Stimulated activated CD4-positive, alpha-beta T cell treated with anti-CD3 and anti-CD28 coated beads, Interleukin-12 subunit alpha, Interleukin-12 subunit beta, amount 100 ng/mL, for 48 hours (primary cell): ENCODE measurements at places on chromosomes 4 and X.

DNA sequence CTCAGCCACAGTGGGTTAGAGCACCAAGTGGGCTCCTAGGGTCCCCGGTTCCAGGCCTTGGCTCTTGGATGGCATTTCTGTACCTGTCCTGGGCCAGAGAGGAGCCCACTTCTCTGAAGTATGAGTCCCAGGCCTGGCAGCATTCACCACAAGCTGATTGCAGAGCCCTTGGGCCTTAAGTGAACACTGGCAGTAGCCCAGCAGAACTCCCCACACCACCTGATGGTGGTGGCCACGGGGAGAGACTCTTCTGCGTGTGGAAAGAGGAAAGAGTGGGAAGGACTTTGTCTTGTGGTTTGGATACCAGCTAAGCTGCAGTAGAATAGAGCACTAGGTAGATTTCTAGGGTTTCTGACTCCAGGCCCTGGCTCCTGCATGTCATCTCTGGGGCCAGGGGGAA lies 104.8 kb downstream of the DLG3 start:
- no peak for DNase-seq

DNA sequence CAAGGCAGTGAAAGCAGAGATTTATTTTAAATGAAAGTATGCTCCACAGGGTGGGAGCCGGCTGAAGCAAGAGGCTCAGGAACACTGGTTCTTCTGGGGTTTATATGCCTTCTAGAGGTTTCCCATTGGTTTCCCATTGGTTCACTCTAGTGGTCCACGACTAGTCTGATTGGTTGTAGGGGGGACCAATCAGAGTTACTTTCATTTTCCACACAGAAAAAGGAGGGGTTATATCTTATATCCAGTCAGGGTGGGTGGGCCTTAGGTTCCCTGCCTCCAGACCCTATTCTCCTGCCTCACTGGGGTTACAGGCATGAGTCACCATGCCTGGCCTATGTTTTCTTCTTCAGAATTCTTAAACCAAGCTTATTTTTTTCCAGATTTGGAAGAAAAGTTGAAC lies 101.6 kb downstream of the KLHL8 start:
- no peak for DNase-seq

- DNase-seq: no peak
Observed at GRCh38 chr4:4666187-4666586, 124.3 kb upstream of the STX18 start.

GRCh38 chr4:184248216-184248615 lies 30.5 kb upstream of the ENPP6 start:
- no peak for DNase-seq

DNA sequence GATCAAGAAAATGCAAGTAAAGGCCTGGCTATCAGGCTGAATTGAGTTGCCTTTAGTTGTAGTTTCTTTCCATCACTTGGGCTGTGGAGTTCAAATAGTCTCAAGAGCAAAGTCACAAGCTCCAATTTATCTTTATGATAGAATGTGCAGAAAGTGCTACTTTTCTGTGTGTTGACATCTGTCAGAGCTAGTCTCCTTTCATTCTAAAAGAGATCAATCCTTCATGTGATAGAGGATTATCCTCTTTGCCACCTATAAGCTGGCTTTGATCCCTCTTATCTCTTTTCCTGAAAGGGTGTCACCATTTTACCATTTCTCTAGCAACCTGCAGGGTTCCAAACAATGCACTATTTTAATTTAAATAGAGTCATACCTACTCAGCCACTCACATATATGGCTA lies 224.9 kb downstream of the TEX13A start:
- no peak for DNase-seq

DNA sequence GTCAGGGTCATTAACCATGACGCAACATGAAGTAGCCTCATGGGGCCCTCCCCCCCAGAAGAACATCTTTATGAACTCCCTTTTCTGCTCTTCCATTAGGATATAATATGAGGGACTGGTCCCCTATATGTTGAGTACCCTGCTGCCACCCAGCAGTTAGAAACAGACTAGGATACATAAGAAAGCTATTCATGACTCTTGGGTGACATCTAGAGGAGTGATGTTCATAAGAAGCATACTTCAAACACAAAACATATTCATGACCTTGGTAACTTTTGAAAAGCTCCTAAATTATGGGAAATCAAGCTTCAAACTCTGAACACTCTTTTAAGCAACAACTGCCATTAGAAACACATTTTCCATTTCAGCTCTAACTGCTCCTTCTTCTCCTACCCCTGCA lies 155.2 kb upstream of the SPIN4 start:
- DNase-seq: no peak

- DNase-seq: no peak
Observed at GRCh38 chr4:56424697-56425514, 10.5 kb downstream of the PPAT start.

GRCh38 chrX:149205937-149206336 lies 299.2 kb downstream of the IDS start:
- DNase-seq: no peak

- DNase-seq: no peak
Observed at GRCh38 chr4:156974264-156974663, 2.7 kb upstream of the PDGFC start.

- no peak for DNase-seq
Observed at GRCh38 chrX:154486396-154487207, at the start of gene UBL4A. UBL4A (minus strand) TSS chrX:154486615; CDS start chrX:154486584, 31 bp downstream.

DNA sequence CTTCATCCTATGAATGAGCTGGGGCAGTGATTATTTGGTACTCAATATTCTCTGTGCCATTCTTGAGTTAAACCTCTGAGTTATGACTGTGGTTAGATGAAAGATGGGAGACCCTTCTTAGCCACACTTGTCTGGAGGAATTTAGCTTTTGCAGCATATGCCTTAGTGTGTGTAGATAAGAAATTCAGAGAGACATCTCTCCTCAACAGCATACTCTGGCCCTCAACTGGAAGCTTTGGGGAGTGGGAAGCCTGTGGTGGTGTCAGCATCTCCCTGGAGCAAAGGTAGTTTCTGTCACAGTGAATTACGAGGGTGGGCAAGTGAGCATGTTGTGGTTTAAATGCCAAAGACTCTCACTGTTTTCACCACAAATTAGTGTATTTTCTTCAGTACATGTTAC lies 58.7 kb downstream of the UGT2A3 start:
- no peak for DNase-seq

GRCh38 chrX:85109235-85109634 lies 105.6 kb downstream of the APOOL start:
- DNase-seq: no peak
